NCI-H524 treated with DMSO at 0.1 percent for 48 hours (cell line): ENCODE measurements at places on chromosomes 1 and 21.
A peak's percentile ranks its signal among the peaks of the same experiment; 100 is the strongest.

DNA sequence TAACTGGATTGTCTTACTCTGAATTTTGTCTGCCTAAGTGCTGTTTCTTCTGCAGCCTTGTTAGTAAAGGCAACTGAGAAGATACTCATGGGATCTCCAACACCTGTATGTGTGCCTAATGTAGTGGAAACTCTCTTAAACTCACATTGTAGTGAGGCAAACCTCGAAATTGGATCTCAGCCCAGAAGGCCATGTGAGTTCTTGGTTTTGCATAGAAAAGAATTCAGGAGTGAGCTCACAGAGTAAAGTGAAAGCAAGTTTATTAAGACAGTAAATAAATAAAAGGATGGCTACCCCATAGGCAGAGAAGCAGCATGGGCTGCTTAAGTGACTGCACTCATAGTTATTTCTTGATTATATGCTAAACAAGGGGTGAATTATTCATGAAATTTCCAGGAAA is 1344.7 kb downstream of the NCAM2 start:
- DNase-seq = no peak

DNA sequence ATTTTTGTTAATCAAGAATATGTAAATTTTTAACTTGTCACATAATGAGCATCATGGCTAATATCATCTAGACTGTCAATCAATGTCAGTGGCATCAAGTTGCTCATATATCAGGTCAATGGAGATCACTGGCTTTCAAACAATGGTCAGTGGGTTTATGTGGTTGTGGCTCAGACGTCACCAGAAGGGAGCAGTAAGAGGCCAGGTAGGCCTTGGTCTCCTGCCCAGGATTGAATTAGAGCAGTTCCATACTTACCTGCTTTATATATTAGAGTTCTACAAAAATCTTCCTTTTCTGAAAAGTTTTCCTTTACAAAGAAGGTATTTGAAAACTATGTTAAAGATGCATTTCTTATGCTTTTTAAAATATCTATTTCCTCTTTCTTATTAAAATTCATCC is 206.3 kb upstream of the B3GALT2 start:
- DNase-seq = no peak

- peak; percentile 55 for DNase-seq
These were observed 62.7 kb downstream of the KAZN start for GRCh38 chr1:14661222-14661621.

DNA sequence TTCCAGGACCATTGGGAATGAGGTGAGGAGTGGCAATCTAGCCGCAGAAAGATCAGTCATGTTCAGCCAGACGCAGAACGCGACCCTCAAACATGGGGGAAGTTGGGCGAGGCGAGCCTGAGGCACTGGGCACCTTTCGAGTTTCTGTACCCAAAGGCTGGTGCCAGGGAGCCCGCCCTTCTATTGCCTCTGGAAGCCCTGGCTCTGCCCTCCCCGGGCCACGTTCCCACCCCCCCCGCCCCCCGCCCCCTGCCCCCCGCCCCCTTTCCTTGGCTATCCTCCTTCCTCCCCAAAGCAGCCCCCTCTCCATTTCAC is 2.2 kb upstream of the ZBTB7B start:
- DNase-seq = no peak

DNA sequence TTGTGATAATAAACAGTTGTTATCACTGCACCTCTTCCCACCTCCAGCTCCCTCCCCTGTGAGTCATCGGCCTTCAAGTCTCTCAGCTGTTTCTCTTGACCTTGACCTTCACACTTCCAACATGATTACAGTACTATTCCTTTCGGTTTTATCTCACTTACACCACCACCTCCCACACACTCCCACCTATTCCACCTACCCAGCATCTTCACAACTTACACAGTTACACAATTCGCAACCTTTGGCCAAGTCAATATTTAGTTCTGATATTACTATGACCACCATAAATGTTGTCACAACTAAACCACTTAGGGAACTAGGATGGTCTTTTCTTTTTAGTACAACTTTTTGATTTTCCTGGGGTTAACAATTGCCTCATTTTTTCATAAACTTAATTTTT is 60.2 kb downstream of the RIPK4 start:
- DNase-seq = no peak

- DNase-seq = no peak
These were observed 58.0 kb downstream of the STUM start for GRCh38 chr1:226606311-226607267.

- no peak for DNase-seq
These were observed 13.6 kb downstream of the DNAJC11 start for GRCh38 chr1:6688001-6688400.

GRCh38 chr1:65469889-65470340 is 49.4 kb downstream of the LEPR start:
- DNase-seq = no peak

GRCh38 chr21:25565272-25566211 is 41.7 kb downstream of the MRPL39 start:
- no peak for DNase-seq

DNA sequence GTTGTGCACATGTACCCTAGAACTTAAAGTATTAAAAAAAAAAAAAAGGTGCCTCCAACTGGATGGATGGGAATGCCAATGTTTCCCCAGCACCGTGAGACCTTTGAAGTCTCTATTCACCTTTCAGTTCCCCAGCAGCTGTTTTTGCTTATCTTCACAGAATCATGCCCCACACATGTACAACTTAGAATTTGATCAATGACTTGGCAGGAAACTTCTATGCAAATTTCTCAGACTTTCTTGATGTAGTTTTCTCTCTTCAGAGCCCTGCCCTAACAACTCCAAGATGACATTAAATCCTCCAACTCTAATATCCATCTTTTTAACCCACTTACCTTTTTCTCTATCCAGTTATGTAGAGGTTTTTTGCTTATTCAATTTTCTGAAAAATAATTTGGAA is 144.3 kb downstream of the PLPPR5 start:
- DNase-seq = no peak

DNA sequence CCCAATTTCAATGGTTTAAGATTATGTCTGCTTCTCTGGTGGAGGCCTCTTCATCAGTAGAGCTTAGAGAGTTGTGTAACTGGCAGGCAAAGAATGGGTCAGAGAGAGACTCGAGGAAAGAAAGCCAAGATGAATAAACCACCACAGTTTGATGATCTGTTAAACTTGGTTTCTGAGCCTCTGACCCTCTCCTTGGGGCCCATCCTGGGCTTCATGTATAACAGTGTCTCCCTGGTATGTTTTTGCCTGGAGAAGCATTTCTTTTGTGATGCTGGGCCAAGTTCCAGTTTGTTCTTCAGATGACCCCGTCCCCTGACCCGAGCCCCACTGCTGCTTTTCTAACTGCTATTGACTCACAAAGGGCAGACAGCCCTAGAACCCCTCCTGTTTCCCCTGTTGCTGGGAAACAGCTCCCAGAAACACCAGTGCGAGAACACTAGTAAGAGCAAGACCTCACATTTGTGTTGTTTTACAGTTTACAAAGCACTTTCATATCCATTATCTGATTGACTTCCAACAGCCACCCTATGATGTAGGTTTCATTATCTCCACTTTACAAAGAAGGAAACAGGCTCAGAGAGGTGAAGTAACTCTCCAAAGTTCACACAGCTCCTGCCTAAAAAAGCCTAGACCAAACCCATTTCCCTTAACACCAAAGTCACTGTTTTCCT is 9.0 kb downstream of the CD2 start:
- DNase-seq = no peak

- DNase-seq = no peak
These were observed 89.1 kb upstream of the IVNS1ABP start for GRCh38 chr1:185406006-185406690.

DNA sequence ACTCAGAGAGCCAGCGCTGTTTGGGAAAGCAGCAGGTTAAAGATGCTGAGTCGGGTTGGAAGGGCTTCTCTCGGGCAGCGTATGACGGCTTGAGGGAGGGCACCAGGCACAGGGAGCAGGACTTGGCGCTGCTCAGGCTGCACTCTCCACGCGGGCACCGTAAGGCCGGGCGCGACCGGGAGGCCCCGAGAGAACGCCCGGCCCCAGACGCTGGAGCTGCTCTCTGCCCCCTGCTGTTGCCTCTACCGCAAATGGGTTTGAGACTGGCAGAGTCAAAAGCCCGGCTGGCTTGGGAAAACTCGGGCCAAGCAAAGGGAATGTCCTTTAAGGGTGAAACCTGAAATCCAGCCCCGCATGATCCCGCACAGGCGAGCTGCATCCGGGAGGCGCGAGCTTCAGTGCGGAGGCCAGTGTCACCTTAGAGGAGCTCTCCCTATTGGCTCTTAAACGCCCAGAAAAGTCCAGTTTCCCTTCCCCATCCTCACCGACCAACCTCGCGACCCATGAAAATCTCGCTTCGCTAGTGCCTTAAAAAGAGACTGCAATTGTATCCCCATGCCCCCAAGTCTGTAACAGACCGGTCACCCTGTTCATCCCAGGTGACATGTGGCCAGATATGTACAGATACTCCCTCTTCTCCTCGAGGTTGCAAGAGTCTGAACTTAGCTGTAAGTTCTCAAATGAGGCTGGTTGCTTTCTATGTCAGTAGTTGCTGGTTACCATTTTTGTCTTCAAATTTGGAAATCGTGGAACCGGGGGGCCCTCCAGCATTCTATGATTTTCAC is 1.1 kb downstream of the PRRX1 start:
- no peak for DNase-seq

- peak; percentile 80 for DNase-seq
These were observed 57.4 kb downstream of the OLIG1 start for GRCh38 chr21:33127154-33127867.

DNA sequence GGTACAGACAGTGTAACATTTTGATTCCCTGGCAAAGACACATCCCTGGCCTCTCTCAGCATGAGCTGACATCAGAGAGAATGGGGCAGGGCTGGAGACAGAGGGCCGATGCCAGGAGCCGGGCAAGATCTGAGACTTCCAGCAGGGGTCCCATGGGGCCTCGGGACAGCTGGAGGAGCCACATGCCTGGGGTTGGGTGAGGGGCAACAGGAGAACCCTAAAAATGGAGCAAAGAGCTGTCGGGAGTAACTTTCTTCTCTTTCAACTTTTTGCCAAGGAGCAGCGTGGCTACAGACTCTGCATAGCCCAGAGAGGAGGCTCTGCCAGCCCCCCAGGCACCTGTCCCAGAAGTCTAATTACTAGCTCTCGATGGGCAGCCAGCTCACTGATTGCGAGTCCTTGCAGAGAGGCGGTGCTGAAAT is 130.8 kb downstream of the LACTBL1 start:
- no peak for DNase-seq

GRCh38 chr1:228902781-228903433 is 167.6 kb downstream of the RHOU start:
- no peak for DNase-seq

DNA sequence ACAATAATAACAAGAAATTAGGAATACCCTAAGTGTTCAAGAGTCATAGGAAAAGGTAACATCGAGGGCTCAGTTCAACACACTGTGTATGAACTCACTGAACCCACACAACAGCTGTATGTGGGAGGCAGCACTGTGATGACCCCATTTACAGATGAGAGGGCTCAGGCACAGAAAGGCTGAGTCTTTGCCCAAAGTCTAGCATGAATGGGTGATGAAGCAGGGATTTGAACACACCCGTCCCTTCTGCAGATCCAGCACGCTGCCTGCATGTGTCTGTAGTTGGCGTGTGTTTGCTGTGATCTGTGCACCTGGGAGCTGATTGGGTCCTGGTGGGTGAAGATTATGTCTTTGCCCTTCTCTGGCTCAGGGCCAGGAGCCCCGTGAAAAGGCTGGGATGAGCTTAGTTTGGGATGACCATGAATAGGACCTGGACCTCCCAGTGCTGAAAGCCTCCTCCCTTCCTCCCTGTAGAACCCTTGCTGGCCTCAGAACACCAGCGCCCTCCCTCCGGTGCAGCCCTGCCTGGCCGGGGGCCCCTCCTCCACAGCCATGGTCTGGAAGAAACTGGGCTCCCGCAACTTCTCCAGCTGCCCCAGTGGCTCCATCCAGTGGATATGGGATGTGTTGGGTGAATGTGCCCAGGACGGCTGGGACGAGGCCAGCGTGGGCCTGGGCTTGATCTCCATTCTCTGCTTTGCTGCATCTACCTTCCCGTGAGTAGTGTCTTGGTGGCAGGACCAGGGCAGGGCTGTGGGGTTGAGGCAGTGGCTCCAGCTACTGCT is 5.2 kb downstream of the SLC66A1 start:
- DNase-seq = no peak

- no peak for DNase-seq
These were observed 131.6 kb downstream of the RRAGC start for GRCh38 chr1:38727684-38728584.

DNA sequence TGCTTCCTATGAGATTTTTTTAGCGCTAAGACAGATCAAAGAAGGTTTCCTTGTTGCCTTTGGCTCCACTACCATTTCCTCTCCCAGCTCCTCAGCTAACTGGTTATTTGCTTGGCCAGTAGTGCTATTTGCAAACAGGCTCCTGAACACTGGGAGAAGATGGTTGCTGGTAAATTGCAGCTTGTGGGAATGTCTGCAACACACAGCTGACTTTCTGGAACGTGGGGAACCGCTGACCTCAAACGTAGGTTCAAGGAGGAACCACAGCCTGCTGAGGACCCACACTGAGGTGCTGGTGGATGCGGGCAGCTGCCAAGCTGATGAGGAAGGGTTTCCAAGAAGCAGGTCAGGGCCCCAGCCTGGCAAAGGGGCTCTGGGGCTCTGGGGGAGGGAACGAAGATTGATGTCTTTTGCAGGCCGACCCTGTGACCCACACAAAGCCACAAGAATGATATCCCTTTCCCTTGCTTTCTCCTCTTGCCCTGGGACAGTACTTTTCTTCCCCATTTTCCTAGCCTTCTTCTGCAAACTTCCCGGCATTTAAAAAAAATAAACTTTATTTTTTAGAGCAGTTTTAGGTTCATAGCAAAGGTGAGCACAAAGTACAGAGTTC is 24.8 kb downstream of the GNG4 start:
- no peak for DNase-seq

- no peak for DNase-seq
These were observed 241.0 kb upstream of the NFIA start for GRCh38 chr1:60841116-60842046.

- DNase-seq = no peak
These were observed 11.6 kb downstream of the TTLL10 start for GRCh38 chr1:1185101-1185765.

- peak; percentile 50 for DNase-seq
These were observed 22.1 kb upstream of the TDRD10 start for GRCh38 chr1:154479764-154480421.
